ENCODE measurements at places on chromosomes 4 and X.
A peak's percentile ranks its signal among the peaks of the same experiment; 100 is the strongest.

DNA sequence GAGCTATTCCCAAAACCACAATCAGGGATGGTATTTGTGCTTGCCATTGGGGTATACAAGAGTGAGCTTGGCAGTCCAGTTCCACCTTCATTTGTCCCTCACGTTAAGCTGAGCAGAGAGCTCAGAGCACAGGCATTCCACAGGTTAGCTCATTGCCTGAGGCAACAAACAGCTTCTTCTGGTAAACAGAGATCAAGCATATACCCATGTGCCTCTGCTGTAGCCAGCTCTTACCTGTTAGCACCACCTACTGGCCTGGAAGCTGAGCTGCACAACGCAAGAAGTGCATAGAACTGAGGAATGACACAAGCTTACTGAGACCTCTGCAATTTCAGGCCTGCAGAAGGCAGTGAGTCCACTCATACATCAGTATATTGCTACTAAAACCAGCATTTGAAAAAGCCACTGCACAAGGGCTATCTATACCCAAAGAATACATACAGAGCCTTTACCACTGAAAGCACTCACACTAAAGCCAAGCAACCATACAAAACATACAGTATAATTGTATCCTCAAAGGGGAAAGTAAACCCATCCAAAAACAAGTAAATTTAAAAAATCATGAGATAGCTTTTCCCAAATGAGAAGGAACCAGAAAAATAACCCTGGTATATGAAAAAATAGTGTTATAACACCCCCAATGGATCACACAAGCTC, 258.3 kb upstream of the GABRA2 start:
- DNase-seq = no peak

GRCh38 chr4:88523325-88524129, at the start of gene PYURF:
TSS of gene PYURF (minus strand) at chr4:88523776. CDS start at chr4:88523700, 76 bp downstream.
- peak; percentile 92 for DNase-seq

DNA sequence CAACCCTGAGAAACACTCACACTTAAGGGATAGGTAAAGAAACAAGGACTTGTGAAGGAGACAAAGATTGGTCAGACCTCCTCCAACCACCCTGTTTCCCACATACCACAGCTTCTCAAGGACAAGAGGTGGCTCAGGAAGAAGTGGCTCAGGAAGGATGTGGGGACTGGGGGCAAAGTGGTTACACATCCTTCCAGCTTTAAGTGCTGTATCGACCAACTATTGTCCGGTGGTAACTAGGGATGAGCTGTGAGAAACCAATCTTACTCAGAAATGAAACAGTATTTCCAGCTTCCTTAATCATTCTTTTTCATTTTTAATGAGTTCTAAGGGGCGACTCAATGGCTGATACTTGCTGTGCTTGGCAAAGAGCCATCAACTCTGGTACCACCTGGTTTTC, 8.5 kb upstream of the LHFPL1 start:
- no peak for DNase-seq

DNA sequence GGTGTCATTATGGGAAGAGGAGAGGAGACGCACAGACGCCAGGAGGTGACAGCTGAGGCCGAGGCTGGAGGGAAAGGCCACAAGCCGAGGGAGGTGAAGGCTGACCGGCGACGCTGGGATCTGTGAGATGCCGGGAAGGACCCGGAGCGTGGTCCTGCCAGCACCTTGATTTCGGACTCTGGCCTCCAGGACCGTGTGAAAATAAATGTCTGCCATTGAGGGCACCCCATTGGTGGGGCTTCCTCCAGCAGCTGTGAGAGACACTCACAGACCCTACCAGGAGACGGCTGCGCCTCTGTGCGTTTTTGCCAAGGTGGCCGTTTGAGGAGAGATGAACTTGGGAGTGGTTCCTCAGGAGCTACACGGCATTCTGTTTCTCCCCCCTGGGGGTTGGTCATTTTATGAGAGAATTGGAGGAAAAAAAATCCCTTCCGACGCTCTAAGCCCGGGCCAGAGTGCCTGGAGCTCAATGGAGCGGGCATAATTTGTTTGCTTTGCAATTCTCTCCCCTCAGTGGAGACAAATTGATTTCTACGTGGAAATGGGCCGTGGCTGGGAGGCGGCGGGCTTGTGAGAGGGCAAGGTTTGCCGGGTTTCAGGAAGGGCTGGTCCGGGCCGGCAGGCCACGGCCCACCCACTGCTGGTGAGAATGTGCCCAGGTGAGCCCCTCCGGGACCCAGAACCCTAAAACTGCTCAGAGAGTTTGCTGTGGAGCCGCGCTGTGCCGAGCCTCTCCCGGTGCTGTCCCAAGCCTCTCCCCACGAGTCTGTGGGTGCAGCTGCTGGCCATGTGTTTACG, 53.9 kb downstream of the CPZ start:
- no peak for DNase-seq

DNA sequence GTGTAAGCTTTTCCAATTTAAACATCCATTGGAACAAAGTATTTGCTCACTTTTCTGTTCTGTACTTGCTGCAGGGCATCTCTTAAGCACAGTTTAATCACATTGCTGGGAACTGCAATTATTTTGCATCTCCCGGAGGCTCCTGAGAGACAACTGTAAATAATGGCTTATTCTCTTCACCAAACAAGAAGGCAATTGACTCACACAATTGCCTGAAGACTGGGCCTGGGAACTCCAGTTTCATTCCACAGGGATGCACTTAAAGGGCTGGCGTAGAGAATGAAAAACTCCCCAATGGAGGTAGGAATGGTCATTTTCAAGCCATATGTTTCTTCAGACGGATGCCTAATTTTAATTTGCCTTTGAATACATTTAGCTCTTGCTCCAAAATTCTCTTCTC, 29.5 kb downstream of the TFDP3 start:
- no peak for DNase-seq

- no peak for DNase-seq
Measured at GRCh38 chr4:13296986-13297385, 187.2 kb downstream of the RAB28 start.

DNA sequence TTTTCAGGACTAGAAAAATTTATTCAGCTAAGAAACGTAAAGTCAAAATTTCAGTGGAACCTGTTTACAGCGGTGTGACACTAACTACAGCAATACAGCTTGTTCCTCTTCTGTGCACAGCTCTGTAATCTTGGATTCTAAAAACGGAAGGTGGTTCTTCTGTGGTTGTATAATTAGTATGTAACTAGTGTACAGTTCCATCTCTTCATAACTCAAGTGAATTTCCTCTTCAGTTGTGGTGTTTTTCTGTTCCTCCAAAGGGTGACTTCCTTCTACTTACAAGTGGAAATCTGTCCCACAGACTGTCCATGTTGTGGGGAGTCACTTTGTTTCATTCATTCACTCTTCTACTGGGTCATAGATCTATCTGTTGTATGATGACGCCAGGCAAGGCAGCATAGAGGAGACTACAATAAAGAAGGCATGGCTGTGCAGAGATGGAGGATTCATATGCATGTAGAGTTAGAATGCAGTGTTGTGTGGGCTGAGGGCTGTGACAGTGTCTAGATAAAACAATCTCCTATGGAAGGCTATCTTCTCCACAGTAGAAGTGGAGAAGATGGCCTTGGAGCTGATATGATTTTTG, 5.4 kb downstream of the DAPP1 start:
- DNase-seq = no peak

DNA sequence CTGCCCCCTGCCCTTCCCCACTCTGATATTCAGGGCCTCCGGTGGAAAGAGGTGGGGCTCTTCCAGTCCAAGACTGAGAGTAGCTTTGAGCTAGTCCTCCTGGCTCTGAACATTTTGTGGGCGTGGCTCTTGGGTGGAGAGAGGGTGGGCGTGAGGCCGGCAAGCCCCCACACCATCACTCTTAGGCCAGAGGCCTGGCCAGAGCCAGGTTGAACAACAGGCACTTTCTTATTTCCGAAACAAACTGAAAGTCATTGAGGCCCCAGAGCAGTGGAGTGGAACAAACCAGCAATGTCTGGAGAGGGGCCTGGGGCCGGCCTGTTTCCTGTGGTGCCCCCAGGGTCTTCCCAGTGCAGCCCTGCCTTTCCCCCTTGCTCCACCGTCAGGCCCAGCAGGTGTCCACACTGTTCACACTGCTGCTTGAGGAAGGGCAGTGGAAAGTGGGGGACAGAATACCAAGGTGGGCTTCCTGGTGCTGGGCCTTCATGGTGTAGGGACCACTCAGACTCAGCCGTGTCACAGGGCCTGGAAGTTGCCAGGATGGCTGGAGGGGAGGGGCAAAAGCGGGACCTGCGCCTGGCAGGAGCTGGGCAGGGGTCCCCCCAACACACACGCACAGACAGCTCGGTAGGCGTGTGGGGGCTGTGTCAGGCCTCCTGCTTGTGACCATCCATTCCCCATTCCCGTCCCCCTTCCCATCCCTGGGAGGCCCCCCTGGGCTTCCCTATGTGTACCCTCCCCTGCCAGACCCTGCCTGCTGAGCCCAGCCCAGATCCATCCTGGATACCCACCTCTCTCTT, 2.9 kb downstream of the ADRA2C start:
- DNase-seq = no peak

- DNase-seq = no peak
Measured at GRCh38 chr4:111836601-111837000, 308.7 kb upstream of the FAM241A start.

GRCh38 chr4:151573945-151574344, 165.0 kb downstream of the FHIP1A start:
- DNase-seq = no peak

- peak; percentile 83 for DNase-seq
Measured at GRCh38 chr4:155442267-155443105, 65.7 kb upstream of the MAP9 start.

Data from anterior cingulate cortex (tissue), 58 donors.